T-cell (primary cell): ENCODE measurements at places on chromosomes 1 and 21.
A peak's percentile ranks its signal among the peaks of the same experiment; 100 is the strongest.

DNA sequence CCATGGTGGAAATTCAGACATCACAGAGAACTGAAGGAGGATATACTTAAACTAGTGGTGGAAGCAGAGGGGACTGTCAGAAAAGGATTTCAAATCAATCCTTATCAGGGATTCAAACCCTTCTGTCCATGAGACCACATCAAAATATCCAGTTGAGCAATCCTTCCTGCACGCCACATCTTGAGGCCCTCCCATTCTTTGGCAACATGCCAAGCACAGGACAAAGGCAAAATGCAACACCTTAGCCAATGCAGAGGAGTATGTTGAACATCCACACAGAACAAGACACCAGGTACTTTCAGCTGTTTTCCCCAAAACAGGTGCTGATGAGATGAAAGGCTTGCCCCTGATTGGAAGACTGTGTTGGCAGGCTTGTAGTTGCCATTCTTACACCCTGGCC is 81.8 kb upstream of the PLXNA2 start:
- no peak for DNase-seq

DNA sequence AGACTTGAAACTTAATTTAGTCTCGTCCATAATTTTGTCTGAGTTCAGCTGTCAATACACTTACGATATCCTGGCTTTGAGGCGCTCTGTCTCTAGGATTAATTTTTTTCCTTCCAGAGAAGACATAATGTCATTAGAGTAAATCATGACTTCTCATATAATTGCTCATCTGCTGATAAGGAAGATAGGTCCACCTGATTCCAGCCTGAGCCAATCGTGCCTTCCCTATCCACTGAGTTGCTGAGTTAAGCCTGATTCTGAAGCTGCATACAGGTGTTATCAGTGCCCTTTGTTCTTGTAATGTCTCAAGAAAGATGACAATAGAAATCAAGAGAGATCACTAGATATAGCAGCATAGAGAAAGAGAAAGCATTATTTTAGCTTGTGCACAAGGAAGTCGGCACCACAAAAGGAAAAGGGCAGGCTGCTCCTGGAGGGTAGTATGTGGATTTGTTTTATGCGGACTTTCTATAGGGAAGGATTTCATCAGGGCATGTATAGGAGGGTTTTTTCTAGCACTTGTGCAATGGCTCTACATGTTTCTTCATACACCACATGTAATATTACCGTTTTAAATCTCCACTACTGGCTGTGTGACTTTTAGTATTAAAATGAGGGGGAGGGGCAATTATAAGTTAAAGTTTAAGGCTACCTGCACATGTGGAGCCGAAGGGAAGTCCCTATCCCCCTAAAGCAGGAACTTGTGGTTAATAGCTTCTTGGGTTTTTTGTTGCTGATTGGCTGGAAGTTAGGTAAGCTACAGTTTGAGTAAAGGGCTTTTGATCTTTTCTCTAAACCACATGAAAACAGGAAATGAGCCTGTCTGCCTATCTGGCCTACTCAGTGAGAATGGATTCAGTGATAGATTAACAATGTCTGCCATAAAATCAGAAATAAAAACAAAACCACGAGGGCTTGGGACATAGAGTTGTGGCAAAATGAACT is 133.4 kb downstream of the PLPPR5 start:
- peak; percentile 12 for DNase-seq

GRCh38 chr21:42247716-42248115 is 28.8 kb downstream of the ABCG1 start:
- no peak for DNase-seq

DNA sequence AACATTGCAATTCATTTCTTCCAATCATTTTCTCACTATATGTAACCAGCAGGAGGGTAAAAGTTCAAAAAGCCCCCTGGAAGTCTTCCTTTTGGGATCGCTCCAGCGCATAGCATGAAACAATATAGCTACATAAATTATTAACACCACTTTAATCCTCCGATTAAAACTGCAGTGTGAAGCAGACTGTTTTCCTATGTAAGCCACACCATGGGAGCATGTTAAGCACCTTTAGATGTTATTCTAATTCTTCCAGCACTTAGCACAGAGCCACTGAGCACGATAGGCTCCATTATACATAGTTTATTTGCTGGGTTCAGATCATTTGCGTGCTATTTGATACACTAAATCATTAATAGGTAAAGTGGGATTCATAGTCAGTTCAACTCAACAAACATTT is 18.4 kb upstream of the GADD45A start:
- DNase-seq = no peak

DNA sequence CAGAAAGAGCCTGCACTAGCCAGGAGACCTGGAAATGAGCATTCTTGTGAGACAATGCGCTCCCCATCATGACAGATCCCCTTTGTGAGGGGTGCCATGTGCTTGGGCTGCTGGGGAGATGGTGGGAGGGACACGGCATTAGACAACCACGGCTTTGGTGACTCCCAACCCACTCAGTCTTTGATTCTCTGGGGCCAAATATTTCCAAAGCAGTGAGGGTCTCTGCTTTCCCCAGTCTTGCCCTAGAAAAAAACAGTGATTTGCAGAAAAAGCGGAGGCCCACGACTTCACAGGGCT is 10.2 kb downstream of the SLC45A3 start:
- DNase-seq = no peak

DNA sequence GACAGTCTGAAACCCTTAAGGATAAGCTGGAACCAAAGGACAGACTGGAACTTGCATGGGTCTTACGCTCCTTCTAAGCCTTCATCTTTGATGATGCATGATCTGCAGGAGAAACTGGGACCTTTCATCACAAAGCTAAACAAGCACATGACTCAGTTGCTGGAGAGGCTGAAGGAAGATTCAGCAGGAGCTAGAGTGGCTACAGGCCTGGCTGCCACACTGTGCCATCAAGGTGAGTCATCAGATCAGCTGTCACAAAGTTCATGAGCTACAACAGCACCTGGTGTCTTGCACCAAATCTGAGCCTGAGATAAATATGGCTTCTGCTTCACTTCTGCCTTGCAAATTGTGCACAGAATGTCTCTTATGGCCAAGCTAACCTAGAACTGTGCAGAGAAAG is 95.5 kb upstream of the MARK1 start:
- DNase-seq = no peak

GRCh38 chr1:241531195-241532161 is 700 bp upstream of the KMO start:
- no peak for DNase-seq

GRCh38 chr21:45706299-45706698 is 62.8 kb downstream of the PCBP3 start:
- DNase-seq = no peak

DNA sequence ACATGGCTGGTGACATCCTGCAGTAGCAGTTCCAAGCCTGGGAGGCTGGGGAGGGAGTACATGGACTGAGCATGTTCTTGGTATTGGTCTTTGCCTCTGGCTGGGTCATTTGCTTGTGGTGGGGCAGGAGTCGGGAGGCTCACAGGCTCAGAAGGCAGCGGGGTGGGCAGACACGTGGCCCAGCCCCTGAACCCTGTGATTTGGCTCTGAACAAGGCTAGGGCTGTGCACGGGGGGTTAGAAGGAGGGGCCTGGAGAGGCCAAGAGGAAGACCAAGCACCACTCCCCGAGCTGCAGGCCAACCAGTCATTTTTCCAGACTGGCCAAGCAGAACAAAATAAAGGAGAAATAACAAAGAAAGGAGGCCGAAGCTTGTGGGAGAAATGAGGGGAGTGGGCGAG is 9.7 kb upstream of the PRELP start:
- DNase-seq = no peak

DNA sequence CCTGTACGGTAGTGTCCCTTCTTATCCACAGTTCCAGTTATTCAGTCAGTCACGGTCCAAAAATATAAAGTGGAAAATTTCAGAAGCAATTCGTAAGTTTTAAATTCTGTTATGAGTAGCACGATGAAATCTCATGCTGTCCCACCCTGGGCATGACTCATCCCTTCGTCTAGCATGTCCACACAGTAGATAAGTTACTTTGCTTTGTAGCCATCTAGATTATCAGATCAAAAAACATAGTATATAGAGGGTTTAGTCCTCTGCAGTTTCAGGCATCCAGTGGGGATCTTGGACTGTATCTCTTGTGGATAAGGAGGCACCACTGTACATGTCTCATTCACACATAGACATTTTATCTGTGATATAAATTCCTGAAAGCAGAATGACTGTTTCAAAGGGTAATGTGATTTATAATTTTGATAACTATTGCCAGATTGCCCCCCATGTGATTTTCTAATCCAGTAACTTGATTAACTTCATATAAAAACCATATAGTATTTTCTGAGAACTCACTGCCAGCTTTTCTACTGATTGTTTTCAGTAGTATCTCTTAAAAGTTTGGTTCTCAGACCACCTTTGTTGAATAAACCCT is 143.3 kb downstream of the DYRK1A start:
- DNase-seq = no peak

- no peak for DNase-seq
These were observed 53.8 kb downstream of the PRDM2 start for GRCh38 chr1:13753636-13754402.

GRCh38 chr1:77355010-77355409 is 73.2 kb downstream of the AK5 start:
- no peak for DNase-seq

GRCh38 chr1:21616372-21616771 is 52.8 kb downstream of the RAP1GAP start:
- no peak for DNase-seq
